Stimulated activated CD8-positive, alpha-beta memory T cell treated with anti-CD3 and anti-CD28 coated beads, Interleukin-2, amount 100 ng/mL, for 48 hours (primary cell): ENCODE measurements at places on chromosomes 1 and 21.

- no peak for DNase-seq
Observed at GRCh38 chr1:59138402-59138801, 158.5 kb upstream of the FGGY start.

DNA sequence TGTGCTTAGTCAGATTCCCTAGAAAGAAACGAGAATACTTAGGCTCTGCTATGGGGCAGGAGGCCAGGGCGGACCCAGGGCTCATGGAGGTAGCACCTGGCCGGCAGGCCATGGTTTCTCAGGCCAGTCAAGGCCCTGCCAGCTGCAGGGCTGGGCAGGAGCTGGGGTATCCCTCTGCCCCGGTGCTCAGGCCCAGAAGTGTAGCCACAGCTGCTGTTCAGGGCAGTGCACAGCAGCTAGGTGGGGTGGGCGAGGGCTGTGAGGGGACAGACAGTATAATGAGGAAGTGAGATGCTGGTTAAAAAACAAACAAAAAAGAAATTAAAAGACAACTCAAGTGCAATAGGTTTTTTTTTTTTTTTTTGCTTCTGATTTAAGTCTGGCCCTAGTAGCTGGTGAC, 34.0 kb upstream of the EDN2 start:
- DNase-seq = no peak

- no peak for DNase-seq
Observed at GRCh38 chr1:33257207-33257771, 997 bp downstream of the ZNF362 start.

GRCh38 chr1:174671826-174672225, 224.1 kb downstream of the GPR52 start:
- DNase-seq = no peak

GRCh38 chr1:202551683-202552082, 158.6 kb downstream of the SYT2 start:
- no peak for DNase-seq

- no peak for DNase-seq
Observed at GRCh38 chr1:17377325-17377953, 5.4 kb downstream of the PADI6 start.

DNA sequence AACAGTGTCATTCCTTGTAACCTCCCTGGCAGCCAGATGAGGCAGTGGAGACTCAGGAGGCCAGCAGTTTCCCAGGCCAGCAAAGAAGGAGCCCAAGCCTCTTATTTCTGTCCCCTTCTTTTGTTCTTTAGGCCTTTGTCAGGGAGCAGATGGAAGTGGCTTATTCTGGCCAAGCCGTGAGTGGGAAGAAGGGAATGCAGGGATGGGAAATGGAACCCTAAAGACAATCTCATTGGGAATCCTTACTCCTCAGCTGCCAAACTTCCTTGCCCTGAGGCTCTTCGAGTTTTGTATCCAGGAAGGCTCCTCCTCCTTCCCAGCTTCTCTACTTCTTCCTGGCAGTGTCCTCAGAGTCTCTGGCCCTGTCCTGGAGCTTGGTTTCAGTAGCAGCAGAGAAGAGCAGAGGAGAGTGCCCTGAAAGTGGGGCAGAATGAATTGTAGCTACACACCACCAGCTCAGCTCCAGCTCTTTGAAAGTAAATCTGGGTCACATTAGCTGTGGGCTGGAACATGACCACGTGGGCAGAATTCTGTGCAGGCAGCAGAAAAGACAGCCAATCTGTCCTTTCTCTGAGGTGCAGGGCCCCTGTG, 63.9 kb downstream of the NDUFS5 start:
- DNase-seq = no peak
